ENCODE measurements at places on chromosomes 12 and 14. TPM values are rescaled to one million over a fixed set of nuclear protein-coding genes. Genes with fewer than 3 reads are reported as not detected.

- no peaks in the 10 kb centered on the region for H3K27me3 ChIP-seq
- no peak for DNase-seq
- no peak overlapping the region for H3K27ac ChIP-seq
- peaks cover 19% of the 10 kb centered on the region for H3K36me3 ChIP-seq
- H3K4me1 ChIP-seq, result peaks cover 41% of the 10 kb centered on the region
- H3K4me3 ChIP-seq, result no peak overlapping the region
Observed at GRCh38 chr14:81281332-81281731, 60.6 kb upstream of the GTF2A1 start.

The KCNA1 gene
- 0.11 TPM for total RNA-seq

DNA sequence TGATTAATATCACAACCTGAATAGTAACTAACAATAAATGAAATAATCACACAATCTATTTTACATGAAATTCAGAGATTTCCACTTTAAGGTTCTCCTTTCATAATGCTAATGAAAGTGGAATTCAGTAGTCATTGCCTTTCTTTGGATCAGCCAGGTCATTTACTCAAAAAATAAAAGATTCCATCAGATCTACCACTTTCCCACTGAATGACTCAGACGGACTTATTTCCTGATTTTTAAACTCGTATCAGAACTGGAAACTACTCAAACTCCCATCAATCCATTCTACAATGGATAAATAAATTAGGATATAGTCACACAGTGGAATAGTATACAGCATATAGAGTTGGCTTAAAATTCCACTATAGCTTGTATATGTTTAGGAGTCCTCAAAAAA, 237.1 kb downstream of the MED13L start:
- H3K27me3 ChIP-seq, result no peaks in the 10 kb centered on the region
- no peak for DNase-seq
- no peak overlapping the region for H3K27ac ChIP-seq
- no peaks in the 10 kb centered on the region for H3K36me3 ChIP-seq
- no peak overlapping the region for H3K4me3 ChIP-seq

The HOXC10 gene
- total RNA-seq, result not detected

DNA sequence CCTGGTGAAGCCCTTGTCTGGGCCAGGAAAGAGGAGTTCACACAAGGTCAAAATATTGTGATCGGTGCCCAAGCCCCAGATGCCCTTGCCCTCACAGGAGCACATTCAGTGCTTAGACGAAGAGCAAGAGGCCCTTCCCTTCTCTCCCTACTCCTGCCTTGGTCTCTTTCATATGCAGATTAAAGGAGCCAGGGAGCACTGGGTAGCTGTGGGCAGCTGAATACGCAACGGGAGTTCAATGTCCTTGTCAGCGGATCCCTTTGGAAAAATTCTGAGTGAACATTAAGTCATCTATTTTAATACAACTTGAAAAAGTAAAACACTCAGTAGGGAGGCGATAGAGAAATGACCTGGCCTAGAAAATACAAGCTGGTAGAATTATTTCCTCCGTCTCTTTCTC, 1489.4 kb downstream of the AACS start:
- H3K4me1 ChIP-seq, result no peaks in the 10 kb centered on the region
- H3K27ac ChIP-seq, result no peak overlapping the region
- H3K36me3 ChIP-seq, result peaks cover 77% of the 10 kb centered on the region
- H3K4me3 ChIP-seq, result no peak overlapping the region

The TBX5 gene
- total RNA-seq, result 0.21 TPM

GRCh38 chr14:30462358-30462757, 96.6 kb upstream of the G2E3 start:
- H3K27ac ChIP-seq, result no peak overlapping the region
- peaks cover 3% of the 10 kb centered on the region for H3K36me3 ChIP-seq
- peaks cover 10% of the 10 kb centered on the region for H3K4me1 ChIP-seq
- no peak overlapping the region for H3K4me3 ChIP-seq
- no peak for DNase-seq

DNA sequence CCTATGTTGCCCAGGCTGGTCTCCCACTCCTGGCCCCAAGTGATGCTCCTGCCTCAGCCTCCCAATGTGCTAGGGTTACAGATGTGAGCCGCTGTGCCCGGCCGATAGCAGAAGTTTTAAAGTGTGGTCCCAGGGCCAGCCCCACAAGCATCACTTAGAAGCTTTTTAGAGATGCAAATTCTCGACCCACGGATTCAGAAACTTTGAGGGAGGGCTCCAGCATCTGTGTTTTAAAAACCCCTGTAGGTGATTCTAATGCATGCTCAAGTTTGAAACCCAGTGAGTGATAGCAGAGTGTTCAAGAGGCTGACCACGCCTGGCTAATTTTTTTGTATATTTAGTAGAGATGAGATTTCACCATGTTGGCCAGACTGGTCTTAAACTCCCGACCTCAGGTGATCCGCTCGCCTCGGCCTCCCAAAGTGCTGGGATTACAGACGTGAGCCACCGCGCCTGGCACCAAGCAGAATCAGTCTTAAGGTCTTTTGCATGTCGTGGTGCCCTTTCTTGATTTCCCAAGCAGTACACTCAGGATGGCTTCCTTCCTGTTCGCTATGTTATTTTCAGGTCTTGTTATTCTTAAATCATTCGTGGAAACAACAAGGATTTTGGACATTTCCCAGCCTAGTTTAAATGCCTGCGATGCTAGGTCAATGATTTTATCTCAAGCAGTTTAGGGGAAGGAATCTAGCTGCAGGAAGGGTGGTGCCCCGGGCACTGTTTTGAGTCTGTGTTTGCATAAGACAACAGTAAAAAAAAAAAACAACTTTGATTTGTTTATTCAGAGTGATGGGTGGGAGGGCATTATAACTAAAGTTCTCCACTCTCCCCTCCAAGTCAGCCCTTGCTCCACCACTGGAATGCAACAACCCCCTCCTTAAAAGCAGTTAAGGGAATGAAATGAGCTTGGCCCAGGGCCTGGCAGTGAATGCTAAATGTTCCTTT, 9.2 kb upstream of the RILPL2 start:
- peaks cover 3% of the 10 kb centered on the region for H3K4me1 ChIP-seq
- no peaks in the 10 kb centered on the region for H3K27me3 ChIP-seq
- H3K27ac ChIP-seq, result no peak overlapping the region

GRCh38 chr14:105526776-105527380, 495 bp downstream of the TMEM121 start:
- no peaks in the 10 kb centered on the region for H3K4me1 ChIP-seq
- peaks cover 60% of the 10 kb centered on the region for H3K27me3 ChIP-seq
- peak; percentile 25 for DNase-seq
- no peak overlapping the region for H3K27ac ChIP-seq

DNA sequence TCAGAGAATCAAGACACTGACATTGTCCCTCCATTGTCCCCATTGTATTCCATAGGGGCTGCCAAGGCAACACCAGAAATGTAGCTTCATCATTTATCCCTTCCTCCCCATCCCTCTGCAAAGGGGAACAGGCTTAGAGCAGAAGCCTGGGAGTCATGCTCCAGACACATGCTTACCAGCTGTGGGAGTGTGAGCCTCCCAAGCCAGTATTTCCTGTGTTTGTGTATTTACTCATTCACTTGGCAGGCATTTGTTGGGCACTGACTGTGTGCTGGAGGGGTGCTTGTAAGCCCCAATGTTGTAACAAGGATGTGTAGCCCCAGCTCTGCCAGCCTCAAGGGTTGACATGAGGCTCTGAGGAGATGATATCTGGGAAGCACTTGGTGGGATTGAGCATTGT, 46.0 kb upstream of the TCL1A start:
- no peak overlapping the region for H3K27ac ChIP-seq
- no peak overlapping the region for H3K4me3 ChIP-seq
- no peaks in the 10 kb centered on the region for H3K36me3 ChIP-seq
- peaks cover 3% of the 10 kb centered on the region for H3K27me3 ChIP-seq
- no peak for DNase-seq

- H3K4me1 ChIP-seq, result peaks cover 11% of the 10 kb centered on the region
- H3K27me3 ChIP-seq, result no peaks in the 10 kb centered on the region
- 0 out of 2 replicates have a peak, but pooled peaks cover 5% of the 10 kb centered on the region for H3K36me3 ChIP-seq
- H3K27ac ChIP-seq, result no peak overlapping the region
Observed at GRCh38 chr12:93622485-93622884, 50.0 kb downstream of the SOCS2 start.

DNA sequence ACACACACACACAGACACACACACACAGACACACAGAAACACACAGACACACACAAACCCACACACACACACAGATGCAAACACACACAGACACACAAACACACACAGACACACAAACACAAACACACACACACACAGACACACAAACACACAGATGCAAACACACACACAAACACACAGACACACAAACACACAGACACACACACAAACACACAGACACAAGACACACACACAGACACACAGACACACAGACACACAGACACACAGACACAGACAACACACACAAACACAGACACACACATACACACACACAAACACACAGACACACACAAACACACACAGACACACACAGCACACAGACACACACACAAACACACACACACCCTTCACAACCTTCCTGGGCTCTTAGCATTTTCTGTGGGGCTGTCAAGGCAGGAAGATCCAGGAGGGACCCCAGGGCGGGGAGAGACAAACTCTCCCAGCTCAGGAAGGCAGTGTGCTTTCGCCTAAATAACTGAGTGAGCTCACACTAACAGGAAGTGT, 24.2 kb upstream of the INF2 start:
- peaks cover 15% of the 10 kb centered on the region for H3K4me1 ChIP-seq
- no peak overlapping the region for H3K4me3 ChIP-seq
- 0 out of 2 replicates have a peak, but pooled peaks cover 5% of the 10 kb centered on the region for H3K36me3 ChIP-seq
- H3K27ac ChIP-seq, result peak overlapping the region; percentile 8

The P2RX7 gene
- total RNA-seq, result 0.55 TPM

- H3K4me1 ChIP-seq, result peaks cover 9% of the 10 kb centered on the region
- H3K36me3 ChIP-seq, result no peaks in the 10 kb centered on the region
- H3K27me3 ChIP-seq, result no peaks in the 10 kb centered on the region
- no peak overlapping the region for H3K27ac ChIP-seq
Observed at GRCh38 chr14:76426161-76426696, 50.3 kb downstream of the ESRRB start.

The CCDC198 gene
- total RNA-seq, result not detected

The RNASE7 gene
- not detected for total RNA-seq

The RD3L gene
- not detected for total RNA-seq

GRCh38 chr14:57652769-57653168, 159.1 kb upstream of the CCDC198 start:
- no peak overlapping the region for H3K27ac ChIP-seq
- H3K4me3 ChIP-seq, result no peak overlapping the region
- DNase-seq, result no peak
- no peaks in the 10 kb centered on the region for H3K36me3 ChIP-seq
- H3K27me3 ChIP-seq, result no peaks in the 10 kb centered on the region

GRCh38 chr12:68479261-68479895, 131.3 kb upstream of the RAP1B start:
- H3K4me1 ChIP-seq, result peaks cover 8% of the 10 kb centered on the region
- H3K4me3 ChIP-seq, result no peak overlapping the region
- H3K27me3 ChIP-seq, result no peaks in the 10 kb centered on the region
- no peak for DNase-seq
- no peak overlapping the region for H3K27ac ChIP-seq

- H3K27me3 ChIP-seq, result no peaks in the 10 kb centered on the region
- no peaks in the 10 kb centered on the region for H3K36me3 ChIP-seq
- DNase-seq, result no peak
- H3K27ac ChIP-seq, result peak overlapping the region; percentile 83
Observed at GRCh38 chr12:79681008-79681590, 9.7 kb downstream of the PAWR start.

The ZDHHC22 gene
- total RNA-seq, result 38.6 TPM

The VRTN gene
- 128 TPM for total RNA-seq

The PITPNM2 gene
- 8.2 TPM for total RNA-seq

- no peak overlapping the region for H3K4me3 ChIP-seq
- H3K36me3 ChIP-seq, result peaks cover 64% of the 10 kb centered on the region
- no peak overlapping the region for H3K27ac ChIP-seq
- no peaks in the 10 kb centered on the region for H3K4me1 ChIP-seq
Observed at GRCh38 chr12:127025545-127025944, 1241.4 kb upstream of the TMEM132C start.

GRCh38 chr12:108890208-108890607, 10.3 kb downstream of the DAO start:
- peaks cover 3% of the 10 kb centered on the region for H3K36me3 ChIP-seq
- DNase-seq, result peak; percentile 45
- no peaks in the 10 kb centered on the region for H3K27me3 ChIP-seq
- no peak overlapping the region for H3K27ac ChIP-seq

- no peak for DNase-seq
- peaks cover 40% of the 10 kb centered on the region for H3K4me1 ChIP-seq
- no peak overlapping the region for H3K27ac ChIP-seq
- H3K4me3 ChIP-seq, result no peak overlapping the region
- H3K27me3 ChIP-seq, result no peaks in the 10 kb centered on the region
Observed at GRCh38 chr12:65534238-65534841, 255.9 kb downstream of the MSRB3 start.

GRCh38 chr12:38689195-38689594, 216.2 kb downstream of the CPNE8 start:
- no peak overlapping the region for H3K27ac ChIP-seq
- H3K4me1 ChIP-seq, result peaks cover 1% of the 10 kb centered on the region
- H3K36me3 ChIP-seq, result no peaks in the 10 kb centered on the region
- no peak overlapping the region for H3K4me3 ChIP-seq
- H3K27me3 ChIP-seq, result no peaks in the 10 kb centered on the region

The SERPINA9 gene
- total RNA-seq, result not detected

The BDKRB2 gene
- total RNA-seq, result 0.18 TPM

DNA sequence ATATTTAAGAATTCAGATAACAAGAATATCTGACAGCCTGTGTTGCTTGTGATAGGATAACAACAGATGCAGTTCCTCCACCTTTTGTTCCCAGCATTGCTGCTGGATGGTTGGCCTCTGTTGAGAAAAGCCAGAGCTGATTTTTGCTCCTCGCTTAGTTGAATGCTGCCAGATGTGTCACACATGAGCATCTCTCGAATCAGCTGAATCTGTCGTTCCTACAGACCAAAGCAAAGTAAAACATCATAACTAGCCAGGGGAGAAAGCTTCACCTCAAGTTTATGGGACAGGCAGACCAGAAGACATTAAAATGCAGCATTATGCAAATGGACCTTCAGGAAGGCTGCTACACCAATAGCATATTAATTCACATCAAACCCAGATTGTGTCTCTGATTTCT, 20.1 kb downstream of the RACGAP1 start:
- no peak overlapping the region for H3K4me3 ChIP-seq
- H3K36me3 ChIP-seq, result peaks cover 61% of the 10 kb centered on the region
- H3K27me3 ChIP-seq, result no peaks in the 10 kb centered on the region
- no peak overlapping the region for H3K27ac ChIP-seq
- no peak for DNase-seq

DNA sequence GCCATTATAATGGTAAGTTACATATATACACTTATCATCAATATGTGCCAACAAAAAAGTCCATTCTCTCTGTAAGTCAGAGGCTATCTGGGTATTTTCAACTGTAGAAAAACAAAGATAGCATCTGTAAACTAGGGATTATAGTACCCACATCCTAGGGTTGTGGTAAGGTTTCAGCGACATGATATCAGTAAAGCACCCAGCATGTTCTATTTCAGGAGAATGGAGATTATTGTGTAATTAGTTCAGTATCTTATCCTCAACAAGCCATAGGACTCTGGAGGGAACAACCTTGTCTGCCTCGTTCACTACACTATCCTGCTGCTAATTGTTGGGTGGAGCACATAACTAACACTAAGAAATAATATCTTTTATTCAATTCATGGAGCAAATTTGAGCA, 19.7 kb upstream of the CKAP4 start:
- H3K27me3 ChIP-seq, result peaks cover 4% of the 10 kb centered on the region
- no peak overlapping the region for H3K4me3 ChIP-seq
- no peak overlapping the region for H3K27ac ChIP-seq
- no peaks in the 10 kb centered on the region for H3K36me3 ChIP-seq
- no peaks in the 10 kb centered on the region for H3K4me1 ChIP-seq

Data from WTC11 (cell line).